ENCODE measurements at places on chromosomes 6 and 20. TPM values are rescaled to one million over a fixed set of nuclear protein-coding genes. Genes with fewer than 3 reads are reported as not detected.
A peak's percentile ranks its signal among the peaks of the same experiment; 100 is the strongest.

DNA sequence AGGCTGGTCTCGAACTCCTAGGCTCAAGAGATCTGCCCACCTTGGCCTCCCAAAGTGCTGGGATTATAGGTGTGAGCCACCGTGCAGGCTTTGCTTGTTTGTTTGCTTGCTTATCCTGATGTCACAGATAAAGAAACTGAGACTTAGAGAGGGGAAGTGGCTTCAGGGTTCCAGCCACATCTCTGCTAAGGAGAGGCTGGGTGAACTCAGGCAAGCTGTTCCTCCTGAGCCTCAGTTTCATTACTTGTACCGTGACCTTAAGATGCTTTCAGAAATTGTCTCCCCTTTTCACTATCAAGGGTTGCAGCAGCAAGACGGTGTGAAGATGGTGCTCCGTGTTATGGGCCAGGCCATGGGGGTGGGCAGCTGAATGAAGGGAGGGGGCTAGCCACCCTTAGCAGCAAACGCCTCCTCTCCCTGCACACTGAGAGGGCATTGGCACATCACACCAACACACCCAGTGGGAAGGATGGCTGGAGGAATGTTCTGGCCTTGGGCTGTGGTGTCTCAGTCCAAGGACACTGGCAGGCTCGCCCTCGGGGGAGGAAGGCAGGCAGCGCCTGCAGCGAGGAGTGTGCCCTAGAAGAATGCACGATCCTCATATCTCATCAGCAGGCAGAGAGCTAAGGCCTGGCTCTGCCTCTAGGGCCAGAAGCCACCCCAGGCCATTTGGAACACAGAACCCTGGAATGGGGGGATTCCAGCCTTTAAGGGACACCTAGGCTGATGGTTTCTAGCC is 48.2 kb upstream of the TLDC2 start:
- no peak for DNase-seq

GRCh38 chr20:11544029-11544678 is 373.5 kb upstream of the BTBD3 start:
- DNase-seq = peak; percentile 67

ZC3H12D gene
- total RNA-seq = 0.14 TPM

SNAP91 gene
- total RNA-seq = 8.7 TPM

- no peak for DNase-seq
Observed at GRCh38 chr6:123668965-123669591, 32.3 kb upstream of the TRDN start.

DNA sequence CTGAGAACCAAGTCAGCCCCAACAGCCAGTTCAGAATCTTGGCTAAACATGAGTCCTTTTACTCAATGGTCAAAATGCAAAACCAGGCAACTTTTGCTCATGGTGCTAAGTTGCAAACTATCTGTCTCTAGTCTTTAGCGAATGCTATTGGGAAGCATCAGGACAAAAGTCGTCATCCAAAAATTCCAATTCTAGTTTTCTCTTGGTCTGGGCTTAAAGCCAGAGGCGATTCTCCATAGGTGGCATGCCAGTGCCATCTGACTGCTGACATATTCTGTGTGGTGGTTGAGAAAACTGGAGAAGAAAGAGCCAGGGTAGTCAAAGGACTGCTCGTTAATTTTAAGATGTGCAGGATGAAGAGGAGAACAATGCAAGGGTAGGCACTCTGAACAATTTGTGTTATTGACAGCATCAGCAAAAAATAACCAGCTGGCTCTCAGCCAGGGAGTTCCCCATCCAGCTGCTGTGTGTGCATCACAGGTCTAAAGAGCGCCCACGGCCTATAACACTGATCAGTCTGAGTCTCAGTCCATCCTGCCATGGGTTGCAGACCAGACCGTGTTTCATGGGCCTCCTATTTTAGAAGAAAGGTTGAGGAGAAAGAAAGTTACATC is 313.6 kb downstream of the ALDH8A1 start:
- no peak for DNase-seq

GRCh38 chr6:167768471-167769215 is 58.1 kb upstream of the AFDN start:
- no peak for DNase-seq

GRCh38 chr20:58215116-58215515 is 13.3 kb downstream of the ANKRD60 start:
- no peak for DNase-seq

MYLK2 gene
- 1.6 TPM for total RNA-seq

Measured in neural crest cell (in vitro differentiated cells).